ENCODE measurements at places on chromosomes 7 and 10. TPM values are rescaled to one million over a fixed set of nuclear protein-coding genes. Genes with fewer than 3 reads are reported as not detected.

Gene SLC13A4
- not detected for total RNA-seq

Gene JCAD
- total RNA-seq: 61.6 TPM

Gene CDK14
- total RNA-seq: 13.6 TPM

Gene TEX36
- not detected for total RNA-seq

Gene ATP6V1F
- 87.7 TPM for total RNA-seq

Gene HHEX
- total RNA-seq: 65.0 TPM

Gene CCL24
- not detected for total RNA-seq

Gene IFRD1
- 32.7 TPM for total RNA-seq

Gene KLF14
- not detected for total RNA-seq

Gene AP3M1
- total RNA-seq: 63.1 TPM

Gene GIMAP5
- 63.7 TPM for total RNA-seq

Gene CYP26C1
- total RNA-seq: 2.5 TPM

Gene NPY4R
- not detected for total RNA-seq

Gene AGR2
- total RNA-seq: not detected

Gene FLNC
- 182 TPM for total RNA-seq

Gene RSPH10B2
- total RNA-seq: not detected

Gene TMEM236
- total RNA-seq: 0.10 TPM

Gene PON3
- total RNA-seq: 0.19 TPM

Gene UCMA
- not detected for total RNA-seq

Gene ST8SIA6
- total RNA-seq: 8.5 TPM

Gene TMEM273
- total RNA-seq: 24.1 TPM

Gene NUTM2E
- 0.38 TPM for total RNA-seq

Gene AGMO
- 11.8 TPM for total RNA-seq

Gene IDI2
- total RNA-seq: not detected

Gene TMEM225B
- total RNA-seq: not detected

Gene OR2A42
- not detected for total RNA-seq

Gene SPDYE1
- total RNA-seq: not detected

Gene HYAL4
- 0.86 TPM for total RNA-seq

Gene PRPS1L1
- not detected for total RNA-seq

Gene ZNF239
- total RNA-seq: 2.6 TPM

Gene PAPOLB
- not detected for total RNA-seq

Gene EBLN1
- total RNA-seq: not detected

Gene KCNH2
- total RNA-seq: under 0.01 TPM

Gene SPAM1
- not detected for total RNA-seq

Gene FAS
- 8.8 TPM for total RNA-seq

Gene NODAL
- total RNA-seq: not detected

Gene NPTX2
- 3.4 TPM for total RNA-seq

Gene CTAGE8
- total RNA-seq: not detected

Measured in vein endothelial cell (primary cell).